Activated gamma-delta T cell treated with anti-CD3 and anti-CD28 coated beads, Interleukin-2, amount 50 U/mL, for 16 hours (primary cell): ENCODE measurements at places on chromosomes 6 and 20.

GRCh38 chr6:38453861-38454260 lies 185.9 kb downstream of the BTBD9 start:
- no peak for DNase-seq

DNA sequence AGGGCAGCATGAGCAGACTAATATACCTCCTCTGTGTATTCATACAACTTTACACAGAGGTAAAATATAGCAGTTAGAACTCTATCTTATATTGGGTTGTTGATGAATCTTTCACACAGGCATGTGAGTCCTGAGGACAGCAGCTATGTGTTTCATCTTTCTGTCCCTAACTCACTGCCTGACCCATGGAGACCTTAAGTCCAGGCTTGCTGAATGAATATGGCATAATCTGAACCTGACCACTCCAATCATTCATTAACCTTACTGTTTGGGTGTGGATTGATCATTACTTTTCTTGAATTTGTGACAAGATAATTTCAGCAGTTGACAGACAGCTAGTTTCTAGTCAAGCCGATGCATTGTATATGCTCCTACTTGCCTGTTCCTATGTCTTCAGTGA lies 27.3 kb upstream of the TSPYL1 start:
- DNase-seq: no peak

GRCh38 chr6:71187141-71187540 lies 101.5 kb upstream of the OGFRL1 start:
- no peak for DNase-seq

DNA sequence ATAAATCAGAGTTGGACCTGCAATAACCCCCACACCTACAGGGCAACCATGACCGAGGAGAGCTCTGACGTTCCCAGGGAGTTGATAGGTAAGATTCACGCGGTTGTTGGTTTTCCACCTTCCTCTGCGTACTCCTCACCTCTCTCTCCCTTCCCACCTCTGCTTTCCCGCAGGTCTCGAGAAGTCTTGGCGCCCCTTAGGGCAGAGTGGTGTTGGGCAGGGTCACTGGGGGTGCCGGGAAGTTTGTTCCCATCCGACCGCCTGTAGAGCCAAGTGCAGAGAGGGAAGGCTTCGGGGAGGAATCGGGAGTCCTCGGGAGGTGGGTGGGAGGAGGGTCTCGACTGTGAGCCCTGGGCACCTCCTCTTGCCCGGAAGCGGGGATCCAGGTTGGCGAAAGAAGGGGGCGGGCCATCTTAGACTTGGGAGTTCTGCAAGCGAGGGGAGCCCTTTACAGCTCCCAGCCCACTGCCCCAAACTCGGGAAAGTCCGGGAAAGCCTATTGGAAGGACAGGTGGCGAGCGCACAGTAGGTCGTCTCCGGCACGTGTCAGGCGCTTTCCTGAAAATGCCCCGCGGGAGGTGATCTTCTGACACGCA lies 672 bp downstream of the CARMIL1 start:
- no peak for DNase-seq

DNA sequence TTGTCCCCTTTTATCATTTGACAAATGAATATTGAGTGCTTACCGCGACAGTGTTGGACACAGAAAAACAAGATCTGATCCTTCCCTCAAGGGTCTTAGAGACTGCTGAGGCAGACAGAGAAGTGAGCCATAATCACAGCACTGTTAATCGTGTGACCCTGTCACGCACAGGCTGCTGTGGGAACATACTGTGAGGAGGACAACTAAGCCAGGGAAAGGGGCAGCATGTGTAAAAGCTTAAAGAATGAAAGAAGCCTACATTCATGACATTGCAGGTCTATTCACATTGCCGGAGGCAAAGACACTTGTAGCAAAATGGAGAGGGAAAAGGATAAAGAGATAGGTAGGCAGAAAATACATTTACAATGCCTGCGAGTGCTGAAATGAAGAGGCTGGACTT lies 32.7 kb downstream of the TRDN start:
- no peak for DNase-seq

DNA sequence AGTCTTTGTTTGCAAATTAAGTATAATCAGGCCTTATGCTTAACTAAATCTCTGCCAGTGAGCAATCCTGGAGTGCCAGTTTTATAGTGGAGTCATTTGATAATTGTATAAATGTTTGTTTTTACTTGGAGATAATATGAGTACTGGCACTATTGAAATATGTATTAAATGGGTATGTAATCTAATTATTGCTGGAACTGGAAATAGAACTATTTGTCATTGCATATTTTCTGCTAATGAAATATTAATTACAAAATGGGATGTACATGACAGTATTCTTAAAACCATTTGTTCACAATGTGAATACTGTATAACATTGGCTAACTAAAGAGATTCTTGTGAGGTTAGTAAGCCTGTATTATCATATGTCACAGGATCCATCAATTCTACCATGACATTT lies 20.5 kb upstream of the LMBRD1 start:
- no peak for DNase-seq
